ENCODE measurements at places on chromosomes 6 and 20.

DNA sequence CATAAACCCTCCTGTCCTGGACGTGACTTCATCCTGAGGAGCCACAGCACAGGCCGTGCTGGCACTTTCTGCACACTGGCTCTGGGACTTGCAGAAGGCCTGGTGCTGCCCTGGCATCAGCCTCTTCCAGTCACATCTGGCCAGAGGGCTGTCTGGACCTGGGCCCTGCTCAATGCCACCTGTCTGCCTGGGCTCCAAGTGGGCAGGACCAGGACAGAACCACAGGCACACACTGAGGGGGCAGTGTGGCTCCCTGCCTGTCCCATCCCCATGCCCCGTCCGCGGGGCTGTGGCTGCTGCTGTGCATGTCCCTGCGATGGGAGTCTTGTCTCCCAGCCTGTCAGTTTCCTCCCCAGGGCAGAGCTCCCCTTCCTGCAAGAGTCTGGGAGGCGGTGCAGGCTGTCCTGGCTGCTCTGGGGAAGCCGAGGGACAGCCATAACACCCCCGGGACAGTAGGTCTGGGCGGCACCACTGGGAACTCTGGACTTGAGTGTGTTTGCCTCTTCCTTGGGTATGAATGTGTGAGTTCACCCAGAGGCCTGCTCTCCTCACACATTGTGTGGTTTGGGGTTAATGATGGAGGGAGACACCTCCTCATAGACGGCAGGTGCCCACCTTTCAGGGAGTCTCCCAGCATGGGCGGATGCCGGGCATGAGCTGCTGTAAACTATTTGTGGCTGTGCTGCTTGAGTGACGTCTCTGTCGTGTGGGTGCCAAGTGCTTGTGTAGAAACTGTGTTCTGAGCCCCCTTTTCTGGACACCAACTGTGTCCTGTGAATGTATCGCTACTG, 22.0 kb upstream of the PYGB start:
- no peak for DNase-seq

DNA sequence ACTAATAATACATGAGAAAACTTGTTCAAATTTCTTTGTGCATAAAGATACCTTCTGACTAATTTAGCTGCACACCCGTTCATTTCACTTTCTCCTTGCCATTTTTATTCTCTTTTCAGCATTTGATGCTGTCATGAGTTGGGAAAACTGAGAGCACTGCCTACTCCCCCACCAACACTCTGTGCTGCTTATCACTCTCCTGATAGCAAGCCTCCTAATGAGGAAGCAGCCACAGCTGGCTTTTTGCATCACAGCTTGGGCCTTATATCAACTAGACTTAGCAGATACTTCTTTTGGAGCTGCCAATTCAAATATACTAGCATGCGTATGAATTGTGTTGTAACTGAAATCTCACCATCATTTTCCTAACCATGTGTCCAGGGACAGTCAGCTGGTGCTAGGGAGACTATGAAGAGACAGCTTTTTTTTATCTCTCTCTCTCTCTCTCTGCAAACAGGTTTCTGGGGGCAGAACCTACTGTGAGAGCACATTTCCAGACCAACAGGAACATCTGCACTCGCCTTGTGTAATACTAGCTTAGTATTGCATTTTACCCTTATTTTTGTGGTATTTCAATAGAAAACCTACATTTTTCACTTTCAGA, 699.0 kb downstream of the KHDRBS2 start:
- no peak for DNase-seq

GRCh38 chr6:148892247-148892646, 145.4 kb downstream of the UST start:
- DNase-seq: no peak

DNA sequence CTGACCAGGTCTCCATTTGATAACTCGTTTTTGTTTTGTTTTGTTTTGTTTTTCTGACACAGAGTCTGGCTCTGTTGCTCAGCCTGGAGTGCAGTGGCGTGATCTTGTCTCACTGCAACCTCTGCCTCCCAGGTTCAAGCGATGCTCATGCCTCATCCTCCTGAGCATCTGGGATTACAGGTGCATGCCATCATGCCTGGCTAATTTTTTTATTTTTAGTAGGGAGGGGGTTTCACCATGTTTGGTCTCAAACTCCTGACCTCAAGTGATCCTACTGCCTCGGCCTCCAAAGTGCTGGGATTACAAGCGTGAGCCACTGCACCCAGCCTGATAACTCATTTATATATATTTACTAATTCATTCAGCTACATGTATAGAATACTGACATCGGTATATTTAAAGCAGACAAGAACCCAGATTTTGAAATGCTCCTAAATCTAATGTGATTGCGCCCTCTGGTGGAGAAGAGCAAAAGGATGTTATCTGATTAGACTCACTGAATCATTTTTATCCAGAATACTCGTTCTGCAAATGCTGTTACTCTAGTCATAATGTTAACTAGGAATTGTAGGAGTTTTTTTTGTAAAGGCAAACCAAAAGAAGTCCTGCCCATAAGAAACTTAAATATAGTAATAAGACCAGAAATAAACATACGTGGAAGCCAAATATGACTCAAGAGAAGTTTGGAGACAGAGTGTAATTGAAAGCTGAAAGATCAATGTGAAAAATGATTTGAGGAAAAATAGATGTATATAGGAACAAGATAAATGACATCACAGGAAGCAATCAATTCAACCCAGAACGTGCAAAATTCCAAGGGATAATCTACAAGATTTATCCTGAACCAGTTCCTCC, 5.3 kb upstream of the COL12A1 start:
- peak; percentile 30 for DNase-seq

- DNase-seq: no peak
Observed at GRCh38 chr6:153872946-153873345, 166.1 kb upstream of the OPRM1 start.

DNA sequence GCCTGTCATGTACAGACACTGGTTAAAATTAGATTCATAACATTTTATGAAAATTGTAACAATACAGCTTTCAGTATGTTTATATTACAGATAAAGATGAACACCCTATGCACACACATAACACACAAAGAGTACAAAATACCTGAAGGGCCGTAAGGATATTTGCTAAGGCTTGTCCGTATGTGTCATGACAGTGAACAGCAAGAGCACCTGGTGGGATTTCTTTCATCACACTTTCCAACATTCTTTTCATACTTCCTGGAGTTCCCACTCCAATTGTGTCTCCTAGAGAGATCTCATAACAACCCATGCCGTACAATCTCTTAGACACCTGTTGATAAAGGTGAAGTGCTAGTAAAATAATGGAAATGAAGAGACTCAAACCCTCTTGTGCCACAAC, 83.7 kb downstream of the HMGCLL1 start:
- DNase-seq: no peak

All from bone marrow (tissue), 2 donors.